AG08395 (cell line): ENCODE measurements at places on chromosomes 4 and X.
A peak's percentile ranks its signal among the peaks of the same experiment; 100 is the strongest.

DNA sequence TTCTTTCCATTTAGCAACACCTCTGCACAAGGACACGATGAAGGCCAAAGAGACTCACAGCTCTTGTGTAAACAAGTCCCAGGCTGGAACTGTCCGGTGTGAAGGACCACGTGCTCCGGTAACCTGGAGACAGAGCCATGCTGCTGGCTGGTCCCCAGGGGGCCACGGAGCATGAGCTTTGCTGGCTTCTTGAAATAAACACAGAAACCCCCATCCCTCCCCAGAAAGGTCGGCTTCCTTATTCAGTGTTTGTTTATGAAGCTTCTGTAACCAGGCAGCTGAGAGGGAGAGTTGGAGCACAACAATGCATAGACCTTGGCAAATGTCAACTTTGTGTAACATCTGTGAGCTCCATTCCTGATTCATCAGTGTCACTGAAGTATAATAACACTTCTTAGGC, 109.4 kb downstream of the GPR143 start:
- DNase-seq = no peak

GRCh38 chr4:75779105-75779757, 54.9 kb downstream of the USO1 start:
- no peak for DNase-seq

- no peak for DNase-seq
Measured at GRCh38 chr4:56048383-56048701, 99.6 kb downstream of the CEP135 start.

DNA sequence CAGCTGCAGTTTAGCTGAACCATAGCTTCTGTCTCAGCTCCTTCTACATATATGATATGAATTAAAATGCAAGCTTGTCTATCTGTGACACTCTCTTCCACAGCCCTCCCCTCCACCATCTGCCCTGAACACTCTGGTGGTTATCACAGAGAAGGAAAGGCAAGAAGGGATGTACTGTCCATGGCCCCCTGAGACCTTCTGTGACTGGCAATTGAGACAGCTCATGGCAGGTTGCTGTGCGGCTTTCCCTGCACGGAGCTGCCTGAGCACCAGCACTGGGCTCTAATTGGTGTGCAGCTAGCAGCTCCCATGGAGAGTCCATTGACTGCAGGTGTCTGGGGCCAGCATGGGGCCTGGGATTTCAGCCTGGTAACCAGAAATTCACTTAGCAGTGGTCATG, 109.8 kb upstream of the ANXA3 start:
- DNase-seq = no peak

DNA sequence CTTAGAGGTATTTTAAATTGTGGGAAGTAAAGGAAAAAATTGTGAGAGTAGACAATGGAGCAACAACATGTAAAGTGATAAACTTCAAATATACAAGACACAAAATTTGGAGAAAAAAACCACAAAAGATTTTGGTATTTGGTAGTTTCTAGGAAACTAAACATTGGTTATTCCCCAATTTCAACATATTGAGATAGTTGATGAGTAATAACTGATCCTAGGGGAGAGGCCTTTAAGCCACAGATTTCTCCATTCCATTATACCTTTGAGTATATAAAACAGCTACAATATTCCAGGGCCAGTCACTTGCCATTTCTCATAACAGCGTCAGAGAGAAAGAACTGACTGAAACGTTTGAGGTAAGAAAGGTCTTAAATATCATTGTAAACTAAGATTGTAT, at the start of gene FDCSP:
Gene FDCSP, plus strand, starts transcription at position 301 of the 400 bp plus-strand sequence. CDS start 5,071 bp downstream, outside the sequence.
- no peak for DNase-seq

- DNase-seq = no peak
Measured at GRCh38 chrX:15855568-15856221, 1.1 kb upstream of the AP1S2 start.

DNA sequence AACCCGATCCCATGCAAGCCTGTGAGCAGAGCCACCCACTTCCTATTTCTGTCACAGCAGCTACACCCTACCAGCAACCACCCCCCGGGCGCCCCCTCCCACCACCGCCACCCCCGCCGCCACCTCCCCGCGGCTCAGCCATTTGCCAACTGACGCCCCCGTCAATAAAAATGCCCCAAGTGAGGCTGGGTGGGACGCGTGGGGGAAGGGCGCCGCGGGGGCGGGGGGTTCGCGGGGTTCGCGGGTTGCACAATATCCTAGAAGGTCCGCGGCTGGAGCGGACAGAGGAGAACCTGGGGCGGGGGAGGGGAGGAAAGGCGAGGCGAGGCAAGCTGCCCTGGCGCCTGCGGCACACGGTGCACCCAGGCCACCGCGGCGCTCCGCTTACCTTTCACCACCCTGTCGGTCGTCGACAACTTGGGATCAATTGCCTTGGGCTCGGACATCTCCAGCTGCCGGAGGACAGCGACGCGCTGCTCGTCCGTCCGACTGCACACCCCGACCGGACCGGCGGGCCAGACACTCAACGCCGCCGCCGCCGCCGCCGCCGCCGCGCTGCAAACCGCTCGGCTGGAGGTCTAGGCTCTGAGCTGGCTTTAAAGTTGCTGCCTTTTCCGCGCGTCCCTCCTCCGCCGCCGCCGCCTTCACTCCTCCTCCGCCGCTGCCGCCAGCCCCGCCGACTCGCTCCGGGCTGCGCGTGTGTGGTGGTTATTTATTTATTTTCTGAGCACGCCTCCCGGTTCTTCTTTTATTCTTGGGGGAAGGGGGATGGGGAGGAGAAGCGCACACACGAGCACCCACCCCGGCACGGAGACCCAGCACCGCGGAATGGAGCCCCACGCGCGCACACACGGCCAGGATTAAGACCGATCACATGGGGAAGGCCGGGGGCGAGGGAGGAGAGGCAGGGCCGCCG, 717 bp downstream of the PPP3CA start:
- peak; percentile 15 for DNase-seq

GRCh38 chr4:181968371-181968770, 274.8 kb upstream of the TENM3 start:
- DNase-seq = peak; percentile 37

GRCh38 chr4:40458683-40459082, 123.5 kb downstream of the CHRNA9 start:
- DNase-seq = no peak

DNA sequence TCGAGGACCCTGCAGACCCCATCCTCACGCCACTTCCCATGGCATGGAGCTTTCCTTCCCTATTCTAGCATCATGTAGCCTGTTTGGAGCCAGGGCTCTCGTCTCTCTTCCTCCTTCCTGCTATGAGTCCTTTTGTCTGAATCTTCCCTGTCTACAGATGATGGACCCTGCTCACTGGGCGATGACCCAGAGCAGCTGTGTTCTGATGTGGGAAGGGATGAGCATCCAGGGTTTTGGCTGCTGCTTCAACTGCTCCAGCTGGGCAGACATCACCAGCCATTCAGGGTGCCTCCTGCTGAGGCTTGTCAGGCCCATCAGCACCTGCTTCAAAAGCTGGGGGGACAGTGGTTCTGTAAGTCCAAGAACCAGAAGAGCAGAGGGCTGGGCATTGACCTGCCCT, 3.2 kb upstream of the CCKAR start:
- no peak for DNase-seq

DNA sequence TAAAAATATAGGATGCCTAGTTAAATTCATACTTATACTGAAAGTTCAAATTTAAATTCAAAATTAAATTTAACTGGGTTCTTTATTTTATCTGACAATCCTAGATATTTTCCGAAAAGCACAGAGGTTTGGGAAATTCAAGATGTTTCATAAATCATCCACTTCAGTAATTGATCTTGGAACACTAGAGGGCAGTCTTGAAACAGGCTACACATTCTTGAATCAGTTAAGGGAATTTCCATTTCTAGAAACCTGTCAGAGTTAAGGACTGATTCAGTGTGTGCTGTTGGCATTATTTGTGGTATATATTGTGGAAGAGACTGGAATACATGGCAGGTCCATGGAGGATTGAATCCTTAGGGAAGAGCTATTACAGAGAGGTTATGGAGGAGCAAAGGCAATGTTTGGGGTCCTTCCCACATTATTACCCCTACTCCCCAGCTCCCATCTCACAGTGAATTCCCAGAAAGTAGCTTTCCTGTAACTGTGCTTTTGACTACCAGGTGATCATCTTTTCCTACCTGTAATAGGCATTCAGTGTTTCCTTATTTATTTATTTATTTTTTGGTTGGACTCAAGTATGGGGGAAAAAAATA, 92.9 kb downstream of the EGF start:
- DNase-seq = peak; percentile 70

DNA sequence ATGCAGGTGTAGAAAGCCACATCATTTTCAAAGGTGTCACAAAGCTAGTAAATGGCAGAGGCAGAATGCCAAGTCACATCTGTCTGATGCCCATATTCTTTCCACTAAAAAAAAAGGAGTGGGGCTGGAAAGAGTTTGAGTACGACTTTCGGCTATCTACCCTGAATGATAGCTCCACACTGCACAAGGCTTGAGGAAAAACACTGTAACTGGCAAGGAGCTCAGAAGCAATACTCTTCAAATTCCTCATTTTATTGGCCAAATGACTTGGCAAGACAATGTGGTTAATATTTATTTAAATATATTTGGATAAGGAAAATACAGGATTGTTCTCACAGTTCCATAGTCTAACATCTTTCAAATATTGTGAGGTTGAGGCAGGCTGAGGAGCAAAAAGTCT, 5.4 kb upstream of the ADH1C start:
- DNase-seq = no peak

DNA sequence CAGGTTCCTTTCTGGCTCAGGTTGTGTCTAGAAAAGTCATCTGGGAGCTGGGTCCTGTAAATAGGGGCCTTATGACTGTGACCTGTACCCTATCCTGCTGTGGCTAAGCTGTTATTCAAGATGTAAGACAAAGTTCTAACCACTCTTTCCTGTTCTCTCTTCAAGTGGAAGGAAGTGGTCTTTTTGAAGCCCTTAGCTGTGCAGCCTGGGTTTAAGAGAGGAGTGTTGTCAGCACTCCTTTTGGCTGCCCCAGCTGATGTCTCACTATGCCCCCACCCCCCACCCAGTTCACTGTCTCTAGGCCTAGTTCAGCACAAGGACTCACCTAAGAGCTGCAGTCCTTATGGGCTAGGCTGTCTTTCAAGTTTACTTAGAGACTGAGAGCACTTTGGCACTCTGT, 1069.5 kb downstream of the FAM133A start:
- no peak for DNase-seq

GRCh38 chr4:154465085-154465484, 26.5 kb downstream of the DCHS2 start:
- DNase-seq = peak; percentile 31

- no peak for DNase-seq
Measured at GRCh38 chrX:121000589-121000988, 15.0 kb upstream of the CT47A1 start.

GRCh38 chrX:10022580-10023245, 55.6 kb downstream of the CLDN34 start:
- DNase-seq = no peak

DNA sequence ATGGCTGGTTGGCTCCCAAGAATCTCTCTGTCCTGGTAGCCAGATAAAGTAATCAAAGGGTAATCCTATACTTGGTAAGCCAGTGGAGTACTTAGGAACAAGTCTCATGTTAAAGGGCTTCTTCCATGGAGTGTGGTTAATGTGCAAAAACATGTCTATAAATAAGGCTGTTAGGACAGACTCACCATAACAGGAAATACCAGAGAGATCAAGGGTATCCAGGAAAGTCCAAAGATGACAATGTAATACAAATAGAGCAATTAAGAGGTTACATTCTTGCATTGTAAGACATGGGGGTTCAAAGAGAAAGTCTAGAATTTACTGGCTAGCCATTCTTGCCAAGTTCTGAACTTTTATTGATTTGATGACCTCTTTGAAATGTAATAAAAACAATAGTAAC, 61.9 kb upstream of the ZCCHC13 start:
- DNase-seq = peak; percentile 48

DNA sequence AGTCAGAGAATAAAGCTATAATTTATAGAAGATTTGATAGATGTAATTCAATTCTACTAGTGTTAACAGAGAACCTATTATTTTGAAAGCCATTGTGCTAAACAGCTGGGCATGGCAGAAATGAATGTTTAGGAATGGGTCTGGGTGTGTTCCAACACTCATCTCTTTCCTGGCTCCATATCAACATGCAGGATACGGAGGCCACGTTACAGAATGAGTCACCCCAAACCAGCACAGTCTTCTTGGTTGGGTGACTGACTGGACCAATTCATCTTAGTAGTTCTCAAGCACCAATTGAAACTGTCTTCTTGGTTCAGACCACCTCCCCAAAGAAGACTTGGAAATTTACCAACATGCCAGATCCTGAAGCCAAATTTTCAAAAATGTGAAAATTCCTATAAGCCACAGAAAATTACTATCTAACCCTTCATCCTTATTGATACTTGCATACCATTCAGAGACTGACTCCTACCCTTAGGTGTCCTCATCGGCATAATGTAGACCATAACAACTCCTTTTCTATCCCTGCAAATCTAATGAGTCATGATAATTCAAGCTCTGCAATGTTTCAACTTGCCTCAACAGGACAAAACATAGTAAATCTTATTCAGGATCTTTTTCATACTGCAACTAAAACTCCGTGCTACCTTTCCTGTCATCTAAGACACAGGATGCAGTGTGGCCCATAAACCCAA, 52.0 kb upstream of the ATOH1 start:
- no peak for DNase-seq

DNA sequence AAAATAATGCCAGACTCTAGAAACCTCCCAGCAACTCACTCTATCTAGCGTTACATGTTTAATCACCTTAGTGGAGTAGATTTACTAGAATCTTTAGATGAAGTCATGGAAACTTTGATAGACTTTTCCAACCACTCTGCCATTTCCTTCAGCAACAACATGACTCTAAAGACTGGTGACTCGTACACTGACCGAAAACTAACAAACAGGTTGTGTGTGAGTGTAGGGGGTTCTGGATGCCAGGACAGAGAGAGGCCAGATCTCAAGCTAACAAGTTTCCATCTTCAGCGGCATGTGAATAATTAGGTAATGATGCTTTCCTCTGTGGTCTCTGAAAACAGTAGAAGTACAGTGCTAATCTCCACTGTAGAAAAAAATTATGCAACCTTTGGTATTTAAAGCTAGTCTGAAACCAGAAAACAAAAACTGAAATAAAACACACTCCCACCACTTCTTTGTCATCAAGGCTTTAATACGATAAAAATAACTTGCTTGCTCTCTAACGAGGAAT, 286.4 kb downstream of the PRDM5 start:
- DNase-seq = no peak

- DNase-seq = peak; percentile 49
Measured at GRCh38 chr4:177016541-177017141, 223.9 kb upstream of the VEGFC start.
